ENCODE measurements at places on chromosomes 7 and 10. TPM values are rescaled to one million over a fixed set of nuclear protein-coding genes. Genes with fewer than 3 reads are reported as not detected.

DNA sequence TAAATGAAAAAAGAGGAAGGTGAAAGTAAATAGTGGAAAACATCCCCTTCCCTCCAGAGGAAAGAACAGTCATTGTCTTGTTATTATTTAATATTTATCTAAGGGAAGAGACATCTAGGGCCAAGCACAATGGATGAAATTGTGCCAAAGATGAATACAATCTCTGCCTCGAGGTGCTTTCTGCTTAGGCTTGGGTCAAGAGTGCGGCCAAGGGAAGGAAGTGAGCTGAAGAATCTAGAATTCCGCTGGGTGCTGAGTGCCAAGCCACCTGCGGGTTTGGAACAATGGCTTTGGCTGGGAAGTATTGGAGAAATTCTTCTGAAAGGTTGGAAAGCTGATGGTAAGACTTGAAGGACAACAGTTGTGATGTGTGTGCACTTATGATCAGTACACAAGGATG is 531.3 kb upstream of the FZD8 start:
- peak; percentile 16 for DNase-seq

DNA sequence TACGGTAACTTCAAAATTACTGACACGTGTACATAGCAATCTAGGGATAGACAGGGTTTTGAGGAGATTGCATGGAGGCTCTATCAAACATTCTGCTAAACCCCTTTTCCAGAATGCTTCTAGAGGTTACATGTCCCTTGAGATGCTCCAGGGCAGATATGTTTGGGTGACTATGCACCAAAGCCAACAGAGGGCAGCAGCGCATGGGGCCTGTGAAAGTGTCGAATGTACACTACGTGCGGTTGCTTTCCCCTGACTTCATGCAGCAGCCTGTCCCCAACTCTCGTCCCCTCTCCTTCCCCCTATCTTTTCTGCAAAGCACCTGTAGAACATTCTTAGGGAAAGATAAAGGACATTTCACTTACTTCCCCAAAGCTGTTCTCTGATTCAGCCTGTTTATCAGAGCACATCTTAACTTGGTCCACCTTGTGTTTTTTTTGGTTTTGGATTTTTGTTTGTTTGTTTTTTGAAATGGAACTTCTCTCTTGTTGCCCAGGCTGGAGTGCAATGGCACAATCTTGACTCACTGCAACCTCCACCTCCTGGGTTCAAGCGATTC is 90.2 kb downstream of the UBE3C start:
- DNase-seq, result no peak

The ASB10 gene
- 17.2 TPM for total RNA-seq

- DNase-seq, result no peak
Observed at GRCh38 chr7:158322616-158323530, 264.8 kb downstream of the PTPRN2 start.
